ENCODE measurements at places on chromosomes 5 and 9.

- DNase-seq: peak; percentile 40
Observed at GRCh38 chr5:54902791-54903473, 82.5 kb downstream of the ESM1 start.

DNA sequence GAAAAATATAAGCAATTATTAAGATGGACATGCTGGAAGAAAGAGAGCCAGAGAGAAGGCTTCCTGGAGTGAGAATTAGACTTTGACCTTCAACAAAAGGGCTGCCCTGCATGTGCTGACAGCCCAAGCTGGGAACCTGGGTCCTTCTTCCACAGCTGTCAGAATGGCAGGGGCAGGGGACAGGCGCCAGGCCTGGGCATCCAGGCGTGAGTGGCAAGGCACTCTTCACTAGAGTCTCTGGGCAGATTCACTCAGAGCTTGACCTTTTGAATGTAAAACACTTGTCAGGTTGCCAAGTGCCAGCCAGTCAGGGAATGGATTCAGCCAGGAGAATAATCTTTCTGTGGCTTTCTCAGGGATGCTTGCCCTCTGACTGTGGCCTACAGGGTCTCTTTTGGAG is 119.1 kb upstream of the CLINT1 start:
- DNase-seq: no peak

DNA sequence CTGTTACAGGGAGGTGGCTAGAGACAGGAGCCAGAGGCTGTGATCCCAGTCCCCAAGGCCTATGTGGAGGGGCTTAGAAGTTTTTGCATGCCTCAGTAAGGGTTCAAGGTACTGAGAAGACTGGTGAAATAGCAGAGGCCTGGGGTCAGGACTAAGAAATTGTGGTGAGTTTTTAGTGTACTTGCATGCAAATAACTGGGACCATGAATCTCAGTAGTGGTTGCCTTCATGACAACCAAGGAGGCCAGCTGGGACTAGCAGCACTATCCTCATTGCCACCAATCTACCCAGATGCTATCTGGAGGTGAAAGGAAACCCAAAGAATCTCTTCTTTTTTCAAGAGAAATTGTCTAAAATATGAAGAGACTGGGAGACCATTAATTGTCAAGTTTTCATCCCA is 395.1 kb downstream of the CETN3 start:
- DNase-seq: peak; percentile 33

GRCh38 chr5:67065696-67066095 is 130.9 kb downstream of the CD180 start:
- no peak for DNase-seq

GRCh38 chr9:86175743-86176456 is 76.5 kb upstream of the GOLM1 start:
- no peak for DNase-seq

DNA sequence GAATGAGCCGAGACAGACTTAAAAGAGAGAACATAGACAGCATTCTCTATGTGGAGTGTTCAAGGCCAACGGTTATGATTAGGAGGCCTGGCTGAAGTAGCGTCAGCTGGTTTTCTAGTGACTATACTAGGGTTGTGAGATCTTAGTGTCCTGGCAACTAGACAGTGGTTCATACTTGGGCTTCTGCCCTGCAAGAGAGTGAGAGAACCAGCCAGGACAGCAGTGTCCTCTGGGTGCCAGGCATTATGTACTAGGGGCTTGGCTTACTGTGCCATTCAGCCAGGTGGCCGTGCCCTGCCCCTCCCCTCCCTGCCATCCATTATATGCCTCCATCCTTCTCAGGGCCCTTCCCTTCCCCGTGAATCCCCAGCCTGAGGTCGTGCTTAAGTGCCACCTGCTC is 56.8 kb downstream of the TRIO start:
- DNase-seq: no peak

All from GM20000 (cell line).